ENCODE measurements at places on chromosomes 7 and 10.

- no peak for DNase-seq
Measured at GRCh38 chr10:52940921-52941320, 168.3 kb upstream of the MBL2 start.

DNA sequence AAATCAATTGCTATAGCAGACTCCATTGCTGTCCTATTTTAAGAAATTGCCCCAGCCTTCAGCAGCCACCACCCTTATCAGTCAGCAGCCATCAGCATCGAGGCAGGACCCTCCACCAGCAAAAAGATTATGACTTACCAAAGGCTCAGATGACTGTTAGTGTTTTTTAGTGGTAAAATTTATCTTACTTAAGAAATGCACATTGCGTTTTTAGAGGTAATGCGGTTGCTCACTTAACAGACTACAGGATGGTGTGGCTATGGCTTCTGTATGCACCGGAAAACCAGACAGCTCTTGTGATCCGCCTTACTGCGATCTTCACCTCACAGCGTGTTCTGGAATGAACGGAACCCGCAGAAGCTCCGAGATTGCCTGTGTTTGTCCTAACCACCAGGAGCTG, 58.1 kb downstream of the WDR37 start:
- no peak for DNase-seq

DNA sequence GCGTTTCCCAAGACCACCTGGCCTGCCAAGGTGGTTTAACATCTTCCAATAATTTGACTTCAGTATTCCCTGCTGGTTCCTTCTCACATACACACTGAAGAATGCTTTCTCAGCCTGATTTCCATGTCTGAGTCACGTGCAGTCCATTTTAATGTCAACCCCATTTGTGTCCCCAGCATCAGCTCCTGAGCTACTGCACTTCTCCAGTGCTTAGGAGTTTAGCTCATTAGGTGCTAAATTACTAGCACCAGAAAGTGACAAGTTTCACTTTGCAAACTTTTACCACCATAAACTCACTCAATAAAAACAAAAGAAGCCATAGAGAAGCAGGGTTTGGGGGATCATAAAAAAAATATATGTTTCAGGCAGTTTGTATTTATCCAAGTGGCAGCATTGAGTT, 279.3 kb upstream of the SORCS1 start:
- no peak for DNase-seq

GRCh38 chr10:9294865-9295264, 1240.4 kb downstream of the GATA3 start:
- no peak for DNase-seq

DNA sequence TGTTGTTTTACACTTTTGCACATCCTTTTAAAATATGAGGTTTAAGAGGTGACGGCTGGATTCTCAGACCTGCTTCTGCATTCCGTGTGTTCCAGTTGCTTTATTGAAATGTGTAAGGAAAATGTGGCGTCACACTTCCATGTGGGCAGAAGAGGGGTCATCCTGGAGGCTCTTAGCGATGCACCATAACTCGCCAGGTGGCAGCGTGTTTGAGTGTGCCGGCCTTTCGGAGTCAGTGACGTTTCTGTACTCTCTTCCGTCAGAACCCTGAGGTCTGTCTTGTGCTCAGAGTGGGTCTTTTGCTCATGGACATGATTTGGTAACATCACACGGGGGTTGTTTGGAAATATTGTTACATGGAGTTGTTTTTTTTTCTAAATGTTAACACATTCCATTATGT, 9.1 kb downstream of the PPP2R2D start:
- no peak for DNase-seq

- DNase-seq: no peak
Measured at GRCh38 chr10:28445516-28445915, 87.4 kb upstream of the WAC start.

DNA sequence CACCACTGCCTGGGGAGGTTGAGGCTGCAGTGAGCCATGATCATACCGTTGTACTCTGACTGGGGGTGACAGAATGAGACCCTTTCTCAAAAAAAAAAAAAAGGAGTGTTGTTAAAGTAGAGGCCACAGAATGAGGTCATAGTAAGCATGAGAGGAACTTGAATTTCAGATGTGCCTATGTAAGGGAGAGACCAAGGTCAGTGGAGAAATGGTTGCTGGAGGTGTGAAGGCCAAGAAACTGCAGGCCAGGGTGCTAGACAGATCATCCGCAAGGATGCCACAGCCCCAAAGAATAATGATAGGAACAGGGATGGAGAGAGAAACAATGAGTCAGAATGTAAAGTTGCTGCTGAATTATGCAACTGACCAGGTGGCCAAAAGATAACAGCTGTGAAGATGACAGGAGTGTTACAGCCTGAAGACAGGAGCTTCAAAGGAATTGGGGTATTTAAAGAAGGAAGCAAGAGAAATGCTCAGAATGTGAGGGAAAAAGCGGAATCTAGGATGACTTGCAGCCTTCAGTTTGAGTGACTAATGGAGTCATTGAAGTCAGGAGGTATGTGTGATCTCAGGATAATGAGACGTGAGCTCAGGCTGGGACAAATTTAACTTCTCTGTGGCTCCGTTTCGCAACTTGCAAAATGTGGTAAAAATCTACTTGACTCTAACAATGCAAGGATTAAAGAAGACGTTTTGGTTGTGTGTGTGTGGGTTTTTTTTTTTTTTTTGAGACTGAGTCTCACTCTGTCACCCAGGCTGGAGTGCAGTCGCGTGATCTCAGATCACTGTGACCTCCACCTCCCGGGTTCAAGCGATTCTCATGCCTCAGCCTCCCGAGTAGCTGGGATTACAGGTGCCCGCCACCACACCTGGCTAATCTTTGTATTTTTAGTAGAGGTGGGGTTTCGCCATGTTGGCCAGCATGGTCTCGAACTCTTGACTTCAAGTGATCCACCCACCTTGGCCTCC, 22.2 kb downstream of the TYW1B start:
- DNase-seq: no peak

GRCh38 chr7:7851381-7851780, 117.2 kb upstream of the GLCCI1 start:
- no peak for DNase-seq

- DNase-seq: no peak
Measured at GRCh38 chr10:20962165-20962564, 65.1 kb upstream of the NEBL start.

GRCh38 chr10:129852829-129853561, 111.1 kb downstream of the EBF3 start:
- DNase-seq: no peak

- DNase-seq: no peak
Measured at GRCh38 chr10:70742537-70743429, 42.4 kb downstream of the TBATA start.

DNA sequence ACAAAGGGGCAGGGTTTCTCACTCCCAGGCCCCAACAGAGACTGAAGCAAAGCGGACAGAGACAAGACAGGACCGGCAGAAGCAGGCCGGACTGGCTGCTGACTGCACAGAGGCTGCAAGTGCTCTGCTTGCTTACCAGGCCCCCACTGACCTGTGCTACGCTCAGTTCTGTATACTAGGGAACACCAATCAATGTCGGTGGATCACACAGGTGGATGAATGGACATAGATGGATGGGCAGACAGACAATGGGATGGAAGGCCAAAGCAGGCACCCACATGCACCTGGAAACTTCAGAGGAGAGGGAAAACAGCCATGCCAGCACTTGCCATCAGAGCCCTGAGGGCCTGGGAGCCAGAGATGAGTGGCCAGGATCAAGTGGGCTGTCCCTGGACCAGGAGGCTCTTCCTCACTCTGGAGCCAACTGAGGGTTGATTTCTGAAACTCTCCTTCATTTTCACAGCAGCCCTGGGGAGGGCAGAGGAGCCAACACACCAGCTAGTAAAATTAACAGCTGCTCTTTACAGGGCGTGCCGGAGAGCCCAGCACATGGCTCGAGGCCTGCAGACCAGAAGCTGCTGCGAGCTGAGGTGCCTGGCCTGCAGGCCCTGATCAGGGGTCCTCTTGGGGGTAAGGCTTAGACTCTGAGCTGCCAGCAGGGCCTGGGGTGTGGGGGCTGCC, 243.6 kb downstream of the KCNMA1 start:
- DNase-seq: no peak

- no peak for DNase-seq
Measured at GRCh38 chr10:48590945-48591344, 13.9 kb downstream of the ARHGAP22 start.

GRCh38 chr7:19670806-19671205, 38.0 kb downstream of the POLR1F start:
- no peak for DNase-seq

DNA sequence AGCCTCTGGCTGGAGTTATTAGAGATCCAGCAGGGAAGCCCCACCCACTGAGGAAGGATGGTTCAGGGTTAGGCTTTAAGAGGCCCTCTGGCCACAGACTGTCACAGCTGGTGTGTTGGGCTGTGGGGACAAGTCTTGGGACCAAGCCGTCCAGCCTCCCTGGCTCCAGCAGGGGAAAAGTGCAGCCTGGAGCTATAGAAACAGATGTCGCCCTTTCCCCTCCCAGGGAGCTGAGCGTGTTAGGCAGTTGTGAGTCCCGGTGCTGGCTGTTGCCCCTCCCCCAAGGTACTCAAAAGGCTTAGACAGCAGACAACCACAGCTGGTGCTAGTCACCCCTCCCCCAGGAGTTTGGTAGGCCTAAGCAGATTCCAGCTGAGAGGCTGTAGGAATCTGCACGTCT, 143.4 kb downstream of the TMEM168 start:
- no peak for DNase-seq

DNA sequence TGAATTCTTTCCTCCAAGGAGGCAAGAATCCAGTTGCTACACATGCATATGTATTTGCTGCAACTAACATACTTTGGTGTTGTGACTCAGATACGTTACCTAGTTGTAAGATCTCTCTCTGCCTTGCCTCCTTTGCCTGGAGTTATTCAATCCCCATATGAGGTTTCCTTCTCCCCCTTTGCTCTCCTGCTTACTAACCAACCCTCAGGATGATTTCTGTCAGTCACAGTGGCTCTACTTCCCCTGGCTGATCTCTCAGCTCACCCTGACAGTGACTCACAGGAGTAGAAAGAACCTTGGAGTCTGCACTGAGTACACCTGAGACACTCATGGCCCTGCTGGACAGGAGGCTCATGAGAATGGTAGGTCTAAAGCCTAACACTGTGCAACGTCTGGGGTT, 92.0 kb downstream of the TMEM106B start:
- no peak for DNase-seq

GRCh38 chr7:76254781-76255180, 47.7 kb upstream of the HSPB1 start:
- no peak for DNase-seq

DNA sequence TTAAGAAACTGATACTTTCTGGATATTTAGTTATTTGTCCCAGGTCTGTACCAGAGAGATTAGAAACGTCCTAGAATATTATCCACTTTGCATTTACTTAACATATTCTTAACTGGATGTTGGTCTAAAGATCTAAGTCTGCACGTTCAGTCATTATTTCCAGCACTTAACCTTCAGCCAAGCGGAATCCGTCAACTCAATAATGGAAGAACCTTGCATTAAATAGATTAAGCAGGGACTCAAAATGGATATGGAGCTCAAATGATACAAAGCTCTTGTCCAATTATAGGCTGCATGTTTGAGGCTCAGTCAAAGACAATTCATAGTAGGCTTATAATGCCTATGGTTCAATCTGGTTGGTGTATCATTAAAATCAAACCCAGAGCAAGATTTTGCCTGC, 162.9 kb downstream of the SEMA3D start:
- no peak for DNase-seq

DNA sequence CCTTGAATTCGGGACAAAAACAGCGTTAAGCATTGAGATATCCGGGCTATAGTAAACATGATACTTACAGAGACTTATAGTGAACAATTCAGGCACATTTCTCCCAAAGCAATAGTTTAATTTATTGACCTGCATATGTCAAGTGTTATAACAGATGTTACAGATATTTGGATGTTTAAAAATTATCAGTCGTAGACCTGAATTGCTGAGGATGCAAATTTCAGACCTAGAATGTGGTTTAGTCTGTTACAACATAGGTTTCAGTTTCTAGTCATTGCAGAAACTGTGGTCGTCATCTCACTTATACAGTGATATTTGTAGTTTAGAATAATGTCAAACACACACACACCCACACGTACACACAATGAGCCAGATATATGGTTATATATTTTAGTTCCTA, 85.2 kb downstream of the VTI1A start:
- no peak for DNase-seq

DNA sequence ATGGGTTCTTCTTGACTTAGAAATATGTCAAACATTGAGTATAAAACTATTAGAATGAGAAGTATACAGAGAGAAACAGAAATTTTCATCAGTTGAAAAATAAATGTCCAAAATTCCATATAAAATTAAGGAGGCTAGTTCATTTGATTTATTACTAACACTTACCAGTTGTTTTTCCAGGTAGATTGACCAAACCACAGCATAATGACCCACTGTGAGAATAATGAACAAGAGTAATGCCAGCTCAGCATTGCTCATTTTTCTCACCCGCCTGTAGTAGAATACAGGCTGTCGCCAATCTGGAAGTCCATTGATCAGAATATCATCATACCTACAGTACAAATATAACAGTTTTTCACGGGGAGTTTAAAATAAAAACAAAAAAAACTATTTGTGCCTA, 82.9 kb downstream of the DNAJC1 start:
- no peak for DNase-seq

DNA sequence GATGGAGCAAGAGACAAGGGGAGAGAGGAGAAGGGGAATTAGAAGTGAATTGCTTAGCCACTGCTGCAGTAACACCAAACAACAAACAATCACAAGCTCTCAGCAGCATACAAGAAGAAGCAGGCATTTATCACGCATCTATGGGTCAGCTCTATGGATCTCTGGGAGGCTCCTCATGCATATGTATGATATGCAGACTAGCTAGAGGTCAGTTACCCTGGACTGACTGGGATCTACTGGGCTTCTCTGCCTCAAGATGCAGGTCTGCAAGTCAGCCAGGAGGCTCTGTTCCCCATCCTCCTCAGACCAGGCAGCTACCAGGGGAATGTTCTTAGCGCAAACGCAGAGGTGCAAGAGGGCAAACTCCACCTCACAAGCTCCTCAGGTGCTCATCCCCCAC, 64.7 kb upstream of the SEM1 start:
- no peak for DNase-seq

GRCh38 chr7:39515534-39516228, 50.5 kb upstream of the YAE1 start:
- no peak for DNase-seq

GRCh38 chr10:96233959-96234358, 37.4 kb downstream of the BLNK start:
- no peak for DNase-seq

- DNase-seq: no peak
Measured at GRCh38 chr7:140571538-140572122, 69.0 kb downstream of the DENND2A start.

DNA sequence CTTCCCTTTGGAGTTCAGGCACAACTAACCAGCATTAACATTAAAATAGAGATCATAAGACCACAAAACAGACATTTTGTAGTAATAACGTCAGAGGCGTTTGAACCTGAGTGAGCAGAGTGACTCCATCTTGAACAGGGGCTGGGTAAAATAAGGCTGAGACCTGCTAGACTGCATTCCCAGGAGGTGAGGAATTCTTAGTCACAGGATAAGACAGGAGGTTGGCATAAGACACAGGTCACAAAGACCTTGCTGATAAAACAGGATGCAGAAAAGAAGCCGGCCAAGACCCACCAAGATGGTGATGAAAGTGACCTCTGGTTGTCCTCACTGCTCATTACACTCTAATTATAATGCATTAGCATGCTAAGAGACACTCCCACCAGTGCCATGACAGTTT, 493.2 kb upstream of the AUTS2 start:
- DNase-seq: no peak
